Stimulated activated CD8-positive, alpha-beta memory T cell treated with anti-CD3 and anti-CD28 coated beads, Interleukin-7, amount 100 ng/mL, for 1 hour (primary cell): ENCODE measurements at places on chromosomes 2 and 18.

DNA sequence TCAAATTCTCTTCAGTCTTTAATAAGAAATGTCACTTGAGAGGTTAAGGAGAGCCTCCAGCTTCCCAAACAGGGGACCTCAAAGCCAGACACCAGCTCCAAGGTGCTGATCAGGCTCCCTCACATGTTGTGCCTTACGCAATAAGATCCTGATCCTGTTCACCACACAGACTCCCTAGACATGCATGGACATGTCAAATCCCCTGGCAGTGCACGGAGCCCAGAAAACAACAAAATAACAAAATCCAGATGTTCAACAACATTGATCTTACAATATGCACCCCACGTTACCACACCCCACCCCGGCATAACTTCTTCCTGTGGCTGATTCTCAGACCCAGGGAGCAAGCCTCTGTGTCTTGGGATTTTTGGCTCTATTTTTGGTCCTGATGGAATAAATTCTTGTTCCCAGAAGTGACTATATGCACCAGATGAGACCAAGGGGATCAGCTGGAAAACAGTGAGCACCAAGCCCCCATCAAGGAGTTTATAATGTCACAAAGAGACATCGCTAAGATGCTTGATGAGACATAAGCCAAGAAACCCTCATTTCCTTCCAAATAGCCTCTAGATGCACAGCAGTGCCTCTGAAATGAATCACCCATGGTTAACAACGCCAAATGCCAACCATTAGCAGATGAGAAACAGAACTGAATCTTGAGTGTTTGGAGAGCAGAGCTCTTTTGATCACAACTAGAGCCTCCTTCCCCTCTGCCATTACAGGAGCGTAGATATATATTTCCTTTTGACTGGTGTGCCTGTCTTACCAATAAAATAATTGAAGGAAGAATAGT lies 198.2 kb downstream of the PRKCE start:
- DNase-seq: no peak

GRCh38 chr2:74625658-74626425 lies 22.3 kb downstream of the M1AP start:
- DNase-seq: no peak

- DNase-seq: no peak
These were observed 255.7 kb downstream of the CELF4 start for GRCh38 chr18:37309861-37310260.

GRCh38 chr2:18987016-18987415 lies 371.4 kb downstream of the OSR1 start:
- DNase-seq: no peak

DNA sequence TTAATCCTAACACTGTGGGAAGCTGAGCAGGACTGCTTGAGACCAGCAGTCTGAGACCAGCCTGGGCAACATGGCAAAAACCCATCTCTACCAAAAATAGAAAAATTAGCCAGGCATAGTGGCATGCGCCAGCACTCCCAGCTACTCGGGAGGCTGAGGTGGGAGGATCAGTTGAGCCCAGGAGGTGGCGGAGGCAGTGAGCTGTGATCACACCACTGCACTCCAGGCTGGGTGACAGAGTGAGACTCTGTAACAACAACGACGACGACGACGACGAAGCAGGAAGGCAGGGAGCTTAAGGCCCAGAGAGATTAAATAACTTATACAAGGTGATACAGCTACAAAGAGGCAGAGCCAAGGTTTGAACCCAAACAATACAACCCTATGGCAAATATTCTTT lies 37.3 kb downstream of the CFAP36 start:
- no peak for DNase-seq

GRCh38 chr18:61764381-61764780 lies 128.4 kb downstream of the RNF152 start:
- no peak for DNase-seq

DNA sequence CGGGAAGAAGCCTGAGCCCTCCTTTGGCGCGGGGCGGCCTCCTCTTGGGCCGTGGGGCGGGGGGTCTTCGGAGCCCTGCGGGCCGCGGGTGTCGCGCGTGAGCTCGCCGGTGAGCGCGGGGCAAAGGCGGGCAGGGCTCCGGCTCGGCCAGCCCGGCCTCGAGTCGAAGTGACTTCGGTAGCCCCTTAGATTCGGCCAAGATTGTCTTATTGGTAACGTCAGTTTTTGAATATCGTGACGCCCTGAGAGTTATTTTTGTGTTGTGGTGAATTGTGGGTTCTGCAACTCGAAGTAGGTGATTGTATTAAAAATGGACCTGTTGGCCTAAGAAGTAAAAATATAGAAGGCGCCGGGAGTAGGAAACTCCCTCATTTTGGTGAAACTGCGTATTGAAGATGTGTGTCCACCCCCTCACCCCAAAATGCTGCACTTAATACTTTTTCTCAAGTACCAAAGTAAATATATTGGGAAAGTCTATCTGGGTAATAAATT lies 669 bp downstream of the MARCHF7 start:
- no peak for DNase-seq

DNA sequence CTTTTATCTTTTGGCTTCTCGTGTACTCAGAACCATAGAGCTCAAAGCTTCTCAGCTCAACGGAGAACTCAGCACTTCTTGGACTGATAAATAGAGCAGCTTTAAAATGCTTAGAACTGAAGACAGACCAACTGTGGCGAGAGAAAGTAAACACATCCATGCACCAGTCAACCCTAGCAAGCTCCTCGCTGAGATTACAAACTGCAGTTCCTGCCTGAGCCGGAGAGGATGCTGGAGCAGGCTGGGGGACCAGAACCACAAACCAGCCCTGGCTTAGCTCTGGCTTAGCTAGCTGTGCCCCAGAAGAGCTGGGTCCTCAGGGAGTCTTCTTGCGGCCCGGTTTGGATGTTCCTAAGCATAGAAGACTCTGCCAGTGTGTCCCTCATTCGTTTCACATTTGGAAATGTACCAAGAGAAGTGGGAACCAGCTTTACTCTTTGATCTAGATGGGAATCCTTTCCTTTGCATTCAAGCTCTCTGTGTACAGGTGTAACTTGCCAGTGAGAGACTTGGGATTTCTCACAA lies 5.6 kb downstream of the PAX8 start:
- no peak for DNase-seq

- DNase-seq: no peak
These were observed 45.4 kb downstream of the RALBP1 start for GRCh38 chr18:9520666-9521065.

DNA sequence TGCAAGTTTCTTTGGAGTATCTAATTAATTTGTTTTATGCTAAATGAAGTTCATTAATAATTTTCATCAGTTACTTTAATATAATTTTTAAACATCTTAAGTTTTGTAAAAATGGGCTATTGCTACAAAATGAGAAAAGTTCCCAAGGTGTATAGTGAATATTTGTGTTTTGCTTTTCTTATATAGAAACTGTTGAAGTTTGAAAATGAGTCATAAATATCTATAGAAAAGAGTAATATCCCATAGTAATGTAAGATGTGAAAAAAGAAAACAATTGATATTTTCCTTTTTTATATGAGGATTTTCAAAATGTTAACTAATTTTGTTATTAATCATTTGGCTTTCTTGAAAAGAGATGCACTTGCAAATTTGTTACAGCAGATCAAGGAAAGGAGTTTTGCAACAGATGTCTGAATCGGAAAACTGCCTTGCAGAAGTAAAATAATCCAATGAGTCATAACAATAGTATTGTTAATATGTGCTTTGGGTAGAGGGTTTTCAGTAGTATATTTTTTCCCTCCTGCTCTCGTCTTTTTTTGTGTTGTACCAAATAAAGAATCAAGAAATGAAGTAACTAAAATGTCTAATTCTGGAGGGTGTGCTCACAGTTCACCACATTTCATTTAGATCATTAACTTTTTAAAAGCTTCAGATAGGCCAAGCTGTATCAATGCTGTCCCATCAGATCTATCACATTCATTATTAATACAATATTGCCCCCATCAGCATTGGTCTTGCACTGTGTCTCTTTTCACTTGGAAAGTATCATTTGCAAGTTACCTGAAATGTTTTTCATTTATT lies 15.5 kb downstream of the DUSP19 start:
- no peak for DNase-seq

DNA sequence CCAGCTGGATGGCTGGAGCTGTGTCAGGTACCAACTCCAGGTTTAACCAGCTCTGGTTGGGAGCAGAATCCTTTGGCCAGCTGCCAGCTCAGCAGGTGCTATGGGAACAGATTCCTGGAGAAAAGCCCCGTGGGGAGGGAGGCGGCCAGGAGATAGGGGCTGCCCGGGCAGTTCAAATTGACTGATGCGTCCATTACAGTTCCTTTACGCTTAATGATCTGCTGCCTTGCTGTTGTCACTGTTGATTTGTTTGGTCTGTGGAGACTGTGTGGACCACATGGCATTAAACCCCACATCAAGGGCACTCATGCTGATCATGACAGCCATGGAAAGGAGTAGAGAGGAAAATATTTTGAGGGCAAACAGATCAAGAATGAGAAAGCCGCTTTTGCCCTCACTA lies 200.0 kb downstream of the TSN start:
- no peak for DNase-seq

DNA sequence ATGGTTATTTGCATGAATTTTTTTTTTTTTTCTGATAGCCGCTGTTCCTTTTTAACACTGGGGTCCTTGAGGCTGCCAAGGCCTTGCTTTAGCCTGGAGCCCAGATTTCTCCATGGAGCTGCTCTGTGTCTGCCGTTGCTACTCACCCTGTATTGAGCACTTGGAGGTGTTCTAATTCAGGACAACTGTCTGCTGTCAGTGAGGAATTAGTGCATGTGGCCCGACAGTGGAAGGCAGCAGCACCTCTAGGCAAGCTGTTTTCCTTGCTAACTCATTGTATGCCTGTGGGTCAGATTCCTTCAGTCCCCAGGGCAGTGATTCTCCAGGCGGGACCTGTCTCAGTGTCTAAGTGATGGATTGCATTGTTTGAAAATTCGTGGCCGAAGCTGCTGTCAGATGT lies 147.7 kb upstream of the DPP10 start:
- no peak for DNase-seq

GRCh38 chr2:10183146-10183675 lies 60.7 kb downstream of the RRM2 start:
- no peak for DNase-seq

GRCh38 chr18:27206411-27206810 lies 21.3 kb upstream of the CHST9 start:
- no peak for DNase-seq

GRCh38 chr2:110853516-110853915 lies 121.1 kb downstream of the ACOXL start:
- no peak for DNase-seq

DNA sequence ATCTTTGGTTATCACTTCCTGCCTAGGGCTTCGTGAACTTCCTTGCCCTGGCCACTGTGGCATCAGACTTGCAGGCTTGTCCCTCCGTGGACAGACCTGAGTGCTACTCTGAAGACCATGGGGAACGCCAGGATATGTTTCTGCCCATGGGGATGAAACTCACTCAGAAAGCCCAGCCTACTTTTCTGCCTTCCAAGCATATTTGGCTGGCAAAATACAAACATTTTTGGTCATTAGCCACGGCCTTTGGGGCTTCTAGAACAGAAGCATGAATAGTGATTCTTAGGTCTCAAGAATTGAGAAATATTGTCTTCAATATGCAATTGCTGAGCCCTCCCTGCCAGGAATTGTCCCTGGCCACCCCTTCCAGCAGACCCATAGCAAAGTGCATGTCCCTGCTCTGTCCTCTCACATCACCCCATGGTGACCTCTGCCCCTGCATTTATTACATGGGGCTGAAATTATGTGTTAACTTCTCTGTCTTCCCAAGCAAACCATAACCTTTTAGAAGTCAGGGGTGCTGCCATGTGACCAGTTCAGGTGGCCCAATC lies 152.4 kb downstream of the OSR1 start:
- DNase-seq: no peak

DNA sequence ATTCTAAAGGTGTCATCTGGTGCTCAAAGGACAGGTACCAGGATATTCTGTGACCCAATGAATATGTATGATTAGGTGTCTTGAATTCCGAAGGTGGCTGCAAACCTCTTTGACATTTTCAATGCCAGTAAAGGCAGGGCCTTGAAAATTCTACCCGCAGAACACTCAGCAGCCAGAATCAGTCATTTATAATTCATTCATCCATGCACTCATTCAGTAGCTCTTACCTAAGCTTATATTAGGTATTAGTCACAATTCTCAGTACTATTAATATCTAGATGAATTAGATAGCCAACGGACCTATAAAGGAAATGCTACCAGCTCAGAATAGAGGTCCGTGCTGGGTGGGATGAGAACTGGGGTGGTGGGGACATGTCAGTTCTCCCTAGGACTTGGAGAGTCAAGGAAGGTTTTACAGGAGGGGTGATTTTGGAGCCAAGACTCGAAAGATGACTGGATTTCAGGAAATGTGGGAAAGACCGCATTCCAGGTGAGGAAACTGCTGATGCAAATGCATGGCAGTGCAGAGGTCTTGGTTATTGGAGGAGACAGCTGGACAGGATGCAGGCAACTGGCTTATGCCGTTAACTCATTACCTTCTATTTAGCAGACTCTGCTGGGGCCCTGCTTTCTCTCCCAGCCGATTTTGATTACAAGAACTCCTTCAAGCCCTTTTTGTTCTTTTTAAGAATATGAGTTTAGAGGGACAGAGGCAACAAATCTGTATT lies 7.2 kb downstream of the TRIB2 start:
- DNase-seq: no peak

GRCh38 chr18:36812678-36813077 lies 16.1 kb downstream of the TPGS2 start:
- DNase-seq: no peak

DNA sequence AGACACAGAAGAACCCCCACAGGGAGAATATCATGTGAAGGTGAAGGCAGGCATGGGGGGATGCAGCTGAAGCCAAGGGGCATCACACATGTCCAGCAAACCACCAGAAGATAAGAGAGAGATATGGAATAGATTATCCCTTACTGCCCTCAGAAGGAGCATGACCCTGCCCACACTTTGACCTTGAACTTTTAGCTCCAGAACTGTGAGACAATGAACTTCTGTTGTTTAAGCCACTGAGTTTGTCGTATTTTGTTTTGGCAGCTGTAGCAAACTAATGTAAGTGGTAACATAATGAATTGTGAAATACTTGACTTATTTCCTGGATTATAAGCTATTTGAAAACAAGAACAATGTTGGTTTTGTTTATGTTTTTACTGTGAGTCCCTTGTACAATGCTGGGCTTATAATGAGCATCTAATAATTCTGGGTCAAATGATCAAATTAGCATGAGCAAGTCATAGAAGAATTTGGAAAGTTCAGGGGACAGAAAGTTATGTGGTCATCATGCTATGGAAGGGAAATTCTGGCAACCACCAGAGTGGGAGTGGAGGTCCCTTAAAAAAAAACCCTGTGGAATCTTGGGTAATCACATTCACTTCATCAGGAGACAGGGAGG lies 541.0 kb upstream of the KLHL29 start:
- no peak for DNase-seq

DNA sequence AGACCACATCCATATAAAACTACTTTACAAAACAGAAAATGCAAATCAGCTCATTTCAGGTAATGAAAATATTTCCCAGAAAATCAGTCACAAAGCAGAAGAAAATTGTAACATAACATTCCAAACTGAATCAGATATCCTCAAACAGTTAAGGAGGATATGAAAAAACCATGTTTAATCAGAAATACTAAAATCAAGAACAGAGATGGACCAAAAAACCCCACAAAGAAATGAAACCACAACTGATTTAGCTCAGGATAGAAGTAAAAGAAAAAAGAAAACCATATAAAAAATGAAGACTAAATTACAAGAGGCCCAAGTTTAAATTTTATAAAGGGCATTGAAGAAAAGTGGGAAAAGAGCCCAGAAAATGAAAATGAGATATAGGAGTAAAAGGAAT lies 102.9 kb downstream of the RAB3GAP1 start:
- no peak for DNase-seq

- no peak for DNase-seq
These were observed 215.1 kb upstream of the THUMPD2 start for GRCh38 chr2:39994151-39994550.
